Dermis blood vessel endothelial cell (primary cell): ENCODE measurements at places on chromosomes 7 and 10.
A peak's percentile ranks its signal among the peaks of the same experiment; 100 is the strongest.

DNA sequence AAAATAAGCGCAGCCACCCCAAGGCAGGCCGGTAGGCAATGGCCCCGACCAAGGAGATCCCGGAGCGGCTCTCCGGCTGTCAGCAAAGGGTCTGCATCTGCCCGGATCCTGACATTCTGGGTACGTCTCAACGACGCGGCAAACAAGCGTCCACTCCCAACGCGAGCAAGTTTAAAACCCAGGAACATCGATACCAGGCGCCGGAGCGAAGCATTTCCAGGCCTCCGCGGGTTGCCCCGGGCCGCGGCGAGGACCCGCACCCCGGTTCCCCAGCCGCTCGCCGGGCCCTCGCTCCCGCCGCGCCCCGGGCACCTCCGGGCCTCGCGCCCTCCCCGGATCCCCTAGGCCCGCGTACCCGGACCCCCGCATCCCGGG lies 453 bp downstream of the URGCP start:
- DNase-seq, result peak; percentile 60

DNA sequence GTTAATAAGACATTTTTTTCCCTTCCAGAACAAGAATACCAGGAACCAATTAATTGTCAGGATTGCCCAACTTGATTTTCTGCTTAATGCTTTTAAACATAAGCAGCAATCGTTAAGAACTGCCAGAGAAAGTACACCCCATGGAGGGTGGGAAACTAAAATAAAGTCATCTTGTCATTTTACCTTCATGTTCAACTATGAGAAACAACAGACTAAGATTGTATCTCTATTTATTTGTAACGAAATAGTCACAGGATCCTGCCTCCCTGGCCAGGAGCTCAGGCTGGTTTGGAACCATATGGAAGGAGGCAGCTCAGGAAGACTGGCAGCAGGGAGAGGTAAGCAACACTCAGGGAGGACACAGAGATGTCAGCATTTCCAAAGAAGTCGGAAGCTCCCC lies 129.6 kb downstream of the TNS3 start:
- no peak for DNase-seq

- DNase-seq, result no peak
Measured at GRCh38 chr7:69889976-69890351, 291.7 kb downstream of the AUTS2 start.

DNA sequence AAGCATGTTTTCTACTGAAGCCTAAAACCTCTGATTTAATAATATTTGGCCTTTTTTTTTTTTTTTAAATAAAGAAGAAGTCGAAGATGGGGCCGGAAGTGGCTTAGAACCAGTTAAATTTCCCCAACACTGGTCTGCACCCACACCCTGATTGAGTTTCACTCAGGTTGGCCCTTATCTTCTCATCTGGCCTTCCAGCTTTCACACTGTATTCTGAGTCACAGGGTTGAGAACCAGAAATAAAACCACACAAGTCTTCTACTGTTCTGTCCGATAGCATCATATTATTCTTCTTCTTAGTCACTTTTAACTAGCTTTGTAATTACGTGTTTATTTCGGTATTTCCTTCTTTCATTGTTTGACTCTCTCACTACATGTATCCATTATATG lies 9.9 kb downstream of the ZNF365 start:
- DNase-seq, result peak; percentile 36

DNA sequence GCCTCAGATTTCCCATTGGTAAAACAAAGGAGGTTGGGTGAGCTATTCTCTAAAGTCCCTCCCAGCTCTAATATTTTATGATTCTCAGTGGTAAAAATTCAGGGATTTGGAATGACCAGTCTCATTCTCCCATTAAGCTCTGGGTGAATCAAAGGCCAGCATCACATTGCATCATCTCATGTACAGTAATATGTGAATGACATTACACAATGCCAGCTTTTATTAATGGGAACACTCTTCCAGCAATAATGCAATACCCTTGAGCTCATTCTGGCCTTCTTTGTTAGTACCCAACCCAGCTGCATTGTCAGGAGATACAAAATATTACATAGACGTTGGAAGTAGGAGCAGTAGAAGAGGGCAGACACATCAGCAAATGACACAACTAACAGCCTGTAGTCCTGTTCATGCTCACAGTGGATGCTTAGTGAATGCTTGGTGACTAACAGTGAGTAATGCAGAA lies 100.0 kb upstream of the EGR2 start:
- no peak for DNase-seq

DNA sequence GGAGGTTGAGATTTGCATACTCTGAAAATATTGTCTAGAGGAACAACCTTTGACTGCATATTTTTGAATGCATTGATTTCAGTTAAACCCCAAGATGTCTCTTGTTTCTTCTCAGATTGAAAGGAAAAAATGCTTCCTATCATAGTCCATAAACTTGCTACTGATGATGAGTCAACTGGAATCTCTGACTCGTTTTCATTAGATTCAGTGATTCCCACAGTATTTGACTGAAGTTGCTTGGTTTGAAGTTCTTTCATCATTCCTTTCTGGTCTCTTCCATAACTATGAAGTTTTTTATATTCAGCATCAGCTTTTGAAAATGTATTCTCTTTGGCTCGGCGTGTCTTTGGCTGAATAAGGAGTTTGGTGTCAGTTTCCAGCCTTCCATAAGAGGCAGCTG lies 10.7 kb downstream of the PEX1 start:
- DNase-seq, result no peak

DNA sequence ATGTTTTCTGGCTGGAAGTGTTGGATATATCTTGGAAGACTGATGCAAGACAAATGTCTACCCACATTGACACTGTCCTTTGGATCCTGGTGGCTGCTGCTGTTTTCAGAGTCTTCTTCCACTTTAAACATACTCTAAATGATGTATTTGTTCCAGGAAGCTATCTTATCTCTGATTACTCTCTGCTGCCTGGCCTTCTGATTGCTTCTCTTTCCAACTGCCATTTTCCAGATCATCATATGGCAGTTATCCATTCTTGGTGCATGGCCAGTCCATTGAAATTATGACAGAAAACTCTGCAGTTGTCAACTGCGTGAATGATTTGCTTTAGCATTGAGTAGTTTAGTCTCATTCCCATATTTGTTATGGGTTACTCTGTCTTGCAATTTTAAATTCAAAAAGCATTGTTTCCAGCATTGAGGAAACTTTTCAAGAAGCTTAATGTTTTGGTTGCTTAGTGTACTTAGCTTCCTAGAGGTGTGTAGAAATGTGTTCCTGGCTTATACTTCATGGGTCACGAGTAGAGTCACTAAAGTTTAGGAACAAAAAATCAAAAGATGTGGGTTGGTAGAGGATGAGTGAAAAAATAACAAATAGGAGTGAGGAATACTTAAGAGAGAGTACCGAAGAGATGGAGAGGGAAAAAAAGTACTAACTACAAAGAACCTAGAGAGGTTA lies 268.3 kb upstream of the MTPN start:
- DNase-seq, result no peak

- DNase-seq, result peak; percentile 75
Measured at GRCh38 chr7:90411510-90411909, 8.2 kb downstream of the CLDN12 start.

DNA sequence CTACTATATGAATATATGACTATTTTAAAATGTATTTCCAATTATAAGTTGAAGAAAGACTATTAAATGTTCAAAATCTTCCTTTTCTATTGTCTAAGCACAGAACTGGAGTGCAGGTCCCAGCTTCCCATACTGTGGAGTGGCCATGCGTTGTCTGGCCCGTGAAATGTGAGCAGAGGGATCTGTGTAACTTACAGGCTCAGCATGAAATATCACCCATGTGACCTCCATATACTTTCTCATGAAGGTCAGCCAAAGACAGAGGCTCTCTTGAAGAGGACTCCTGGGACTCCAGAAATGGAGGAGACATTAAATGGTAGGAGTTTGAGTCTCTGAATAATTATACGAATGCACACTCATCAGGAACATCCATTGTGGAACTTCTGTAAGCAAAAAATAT lies 92.4 kb upstream of the CAV2 start:
- no peak for DNase-seq

DNA sequence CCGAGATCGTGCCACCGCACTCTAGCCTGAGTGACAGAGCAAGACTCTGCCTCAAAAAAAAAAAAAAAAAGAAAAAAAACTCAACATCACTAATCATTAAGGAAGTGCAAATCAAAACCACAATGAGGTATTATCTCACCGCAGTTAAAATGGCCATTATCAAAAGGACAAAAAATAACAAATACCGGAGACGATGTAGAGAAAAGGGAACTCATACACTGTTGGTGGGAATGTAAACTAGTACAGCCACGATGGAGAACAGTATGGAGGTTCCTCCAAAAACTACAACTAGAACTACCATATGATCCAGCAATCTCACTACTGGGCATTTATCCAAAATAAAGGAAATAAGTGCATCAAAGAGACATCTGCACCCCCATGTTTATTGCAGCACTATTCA lies 24.3 kb downstream of the GRK5 start:
- DNase-seq, result peak; percentile 56

- DNase-seq, result no peak
Measured at GRCh38 chr10:126156012-126156411, 232.3 kb downstream of the ADAM12 start.

DNA sequence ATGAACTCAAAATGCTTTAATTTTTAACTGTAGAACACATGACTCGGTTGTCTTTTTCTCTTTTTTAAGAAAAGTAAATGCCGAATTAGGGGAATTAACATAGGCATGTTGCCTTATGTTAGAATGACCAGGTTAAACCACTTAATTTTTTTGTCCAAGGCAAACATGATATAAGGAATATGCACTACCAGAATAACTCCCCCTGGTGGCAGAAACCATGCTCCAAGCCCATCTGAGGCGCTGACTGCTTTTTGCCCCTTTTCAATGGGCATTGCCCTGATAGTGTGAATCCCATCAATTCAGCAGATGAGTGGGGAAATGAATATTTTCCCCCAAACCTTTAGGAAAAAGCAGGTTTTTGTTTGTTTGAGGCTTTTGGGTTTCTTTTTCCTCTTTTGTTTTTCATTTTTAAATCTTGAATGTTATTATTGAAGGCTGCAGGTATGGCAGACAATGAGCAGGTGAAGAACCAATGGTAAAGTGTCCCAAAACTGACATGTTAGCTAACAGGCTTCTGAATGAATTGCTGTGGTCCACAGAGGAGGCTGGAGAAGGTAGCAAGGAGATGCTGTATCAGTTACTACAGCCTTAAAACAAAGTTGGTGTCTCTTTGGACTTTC lies 284.3 kb downstream of the SORCS3 start:
- DNase-seq, result peak; percentile 8

DNA sequence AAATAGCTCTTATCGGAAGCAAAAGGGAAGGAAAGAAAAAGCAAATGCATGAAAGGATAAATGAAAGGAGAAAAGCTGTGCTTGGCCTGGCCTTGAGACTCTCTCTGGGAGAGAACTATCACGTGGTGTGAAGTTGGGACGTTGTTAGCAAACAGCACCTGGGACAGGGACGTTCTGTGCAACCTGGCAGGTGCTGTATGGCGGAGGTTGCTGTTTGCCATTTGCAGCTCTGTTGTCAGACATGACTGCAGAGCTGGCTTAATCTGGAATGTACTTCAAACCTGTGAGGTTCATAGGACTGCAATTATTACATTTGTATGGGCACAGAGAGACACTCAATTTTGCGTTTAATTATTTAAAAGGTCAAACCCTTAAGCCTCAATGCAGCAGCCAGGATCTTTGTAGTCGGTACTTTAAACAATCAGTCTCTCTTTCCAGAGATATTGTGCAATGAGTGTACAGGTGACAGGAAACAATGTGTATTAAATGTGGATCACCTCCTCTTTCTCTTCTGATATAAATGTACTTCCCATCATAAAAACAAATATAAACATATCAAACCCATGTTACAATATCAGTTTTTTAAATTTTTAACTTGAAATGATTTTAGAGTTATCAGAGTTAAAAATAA lies 800.5 kb upstream of the KCND2 start:
- DNase-seq, result no peak

GRCh38 chr7:147869456-147869855 lies 721.1 kb upstream of the C7orf33 start:
- no peak for DNase-seq

- DNase-seq, result no peak
Measured at GRCh38 chr7:2833083-2833910, 10.8 kb downstream of the GNA12 start.

DNA sequence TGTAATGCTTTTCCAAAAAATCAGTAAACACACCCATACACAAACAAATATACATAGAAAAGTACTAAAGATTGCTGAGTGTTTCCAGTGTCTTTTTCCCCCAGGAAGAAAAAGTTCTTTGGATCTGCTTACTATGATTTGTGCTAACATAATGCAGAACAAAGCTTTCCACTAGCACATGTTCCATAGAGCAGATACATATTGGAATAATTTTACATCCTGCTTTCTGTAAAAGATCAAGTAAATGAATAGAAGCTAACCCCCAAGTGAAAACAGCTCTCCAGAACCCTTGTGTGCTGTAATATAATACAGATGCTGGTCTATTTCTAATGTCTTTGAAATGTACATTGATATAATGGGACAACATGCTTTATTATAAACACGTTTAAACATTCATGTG lies 125.5 kb downstream of the PON1 start:
- DNase-seq, result no peak

- DNase-seq, result no peak
Measured at GRCh38 chr10:43969506-43969905, 320.8 kb upstream of the ZNF32 start.

- no peak for DNase-seq
Measured at GRCh38 chr10:77892761-77893160, 33.8 kb downstream of the DLG5 start.

GRCh38 chr7:28263622-28264271 lies 83.2 kb upstream of the JAZF1 start:
- no peak for DNase-seq

DNA sequence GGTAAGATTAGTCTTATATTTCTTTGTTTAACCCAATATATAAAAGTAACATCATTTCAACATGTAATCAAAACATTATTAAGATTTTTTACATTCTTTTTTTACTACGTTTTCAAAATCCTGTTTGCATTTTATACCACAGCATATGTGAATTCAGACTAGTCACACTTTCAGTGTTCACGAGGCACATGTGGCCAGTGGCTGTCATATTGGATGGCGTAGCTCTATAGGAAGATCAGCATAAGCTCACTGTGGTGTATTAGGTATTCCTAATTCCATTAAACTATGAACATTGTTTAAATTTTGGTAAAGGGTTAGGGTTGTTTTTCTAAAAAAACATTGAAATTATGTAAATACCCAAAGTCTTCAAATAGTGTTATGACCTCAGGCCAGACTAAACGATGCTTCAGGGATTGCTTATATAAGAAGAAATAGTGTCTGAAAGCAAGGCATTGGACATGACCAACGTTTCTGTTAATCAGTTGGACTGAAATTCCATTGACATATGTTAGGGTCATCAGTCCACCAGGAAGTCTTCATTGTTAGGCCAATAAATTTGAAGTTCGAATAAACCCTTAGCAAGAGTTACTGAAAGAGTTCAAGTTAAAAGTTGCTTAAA lies 97.0 kb downstream of the BICC1 start:
- DNase-seq, result no peak

- peak; percentile 64 for DNase-seq
Measured at GRCh38 chr7:100483722-100484672, at the start of gene NYAP1. Gene NYAP1 (plus strand): TSS chr7:100483927. CDS start chr7:100485312, 1,385 bp downstream.

- DNase-seq, result no peak
Measured at GRCh38 chr7:128835231-128835751, 5.1 kb downstream of the FLNC start.
